Stimulated activated CD8-positive, alpha-beta memory T cell treated with anti-CD3 and anti-CD28 coated beads, Interleukin-2, amount 100 ng/mL, for 48 hours (primary cell): ENCODE measurements at places on chromosomes 5 and 9.

GRCh38 chr5:151067632-151068432, 13.0 kb downstream of the TNIP1 start:
- DNase-seq: no peak

DNA sequence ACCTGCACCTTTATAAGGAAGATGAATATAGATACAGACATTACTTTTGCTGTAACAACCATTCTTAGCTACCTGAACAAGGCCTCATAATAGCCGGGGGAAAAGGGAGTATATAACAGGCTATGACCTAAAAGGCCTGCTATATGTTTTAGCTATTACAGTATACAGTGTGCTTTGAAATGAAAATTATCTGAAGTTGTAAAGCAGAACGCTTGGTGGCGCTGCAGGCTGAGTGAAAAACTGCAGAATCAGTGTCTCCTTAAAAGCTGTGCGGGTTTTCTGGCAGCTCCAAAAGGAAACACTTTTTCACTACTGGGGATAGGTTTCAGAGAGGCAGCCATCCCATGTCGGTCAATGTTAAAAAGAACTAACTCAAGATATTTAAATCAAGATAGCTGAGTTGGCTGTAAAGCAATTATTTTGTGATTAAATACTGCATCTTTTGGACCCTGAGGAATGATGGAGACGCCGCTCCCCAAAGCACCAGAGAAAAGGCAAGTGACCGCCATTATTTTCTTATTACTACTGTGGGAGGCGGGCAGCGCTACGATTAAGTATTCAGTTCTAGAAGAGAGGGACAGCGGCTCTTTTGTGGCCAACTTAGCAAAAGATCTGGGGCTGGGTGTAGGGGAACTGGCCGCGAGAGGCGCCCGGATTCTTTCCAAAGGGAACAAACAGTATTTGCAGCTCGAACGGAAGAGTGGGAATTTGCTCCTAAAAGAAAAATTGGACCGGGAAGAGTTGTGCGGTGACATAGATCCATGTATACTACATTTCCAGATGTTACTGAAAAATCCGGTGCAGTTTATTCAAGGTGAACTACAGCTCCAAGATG, 5.9 kb downstream of the PCDHB6 start:
- no peak for DNase-seq

DNA sequence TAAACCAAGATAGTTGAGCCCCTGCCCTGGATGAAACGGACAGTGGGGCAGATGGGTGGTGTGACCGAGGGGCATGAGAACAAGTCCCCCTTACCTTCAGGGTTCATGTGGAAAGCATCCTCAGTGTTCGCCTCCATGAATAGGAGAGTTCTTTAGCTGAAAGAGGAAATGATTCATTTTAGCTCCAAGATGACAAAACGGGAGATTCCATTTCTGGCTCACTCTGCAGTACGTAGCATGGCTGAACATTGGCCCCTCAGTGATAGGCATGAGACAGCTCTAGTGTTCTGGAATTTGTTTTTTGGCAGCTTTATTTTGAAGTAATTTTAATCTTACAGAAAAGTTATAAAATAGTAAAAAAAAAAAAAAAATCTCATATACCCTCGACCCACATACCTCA, 70.2 kb upstream of the AGXT2 start:
- DNase-seq: no peak

GRCh38 chr5:175887463-175887862, 16.1 kb downstream of the CPLX2 start:
- no peak for DNase-seq

- no peak for DNase-seq
Measured at GRCh38 chr5:142170254-142170953, 61.8 kb downstream of the NDFIP1 start.

GRCh38 chr5:115243412-115243811, 19.3 kb downstream of the PGGT1B start:
- DNase-seq: no peak

DNA sequence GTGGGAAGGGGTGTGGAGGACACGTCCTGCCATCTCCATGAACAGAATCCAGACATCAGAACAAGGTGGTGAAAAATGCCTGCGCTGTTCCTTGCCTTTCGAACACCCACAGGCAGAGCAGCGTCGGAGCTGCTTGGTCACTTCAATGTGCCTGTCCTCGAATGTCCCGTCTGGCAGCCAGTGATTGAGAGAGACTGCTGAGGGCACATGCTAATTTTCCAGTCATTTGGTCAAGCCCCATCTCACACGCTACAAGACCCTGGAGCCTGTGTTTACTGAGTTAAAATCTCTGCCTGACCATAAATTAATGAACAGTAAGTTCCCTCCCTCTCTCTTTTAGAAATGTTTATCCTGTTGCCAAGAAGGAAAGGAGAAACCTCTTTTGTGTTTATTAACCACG, 149.3 kb downstream of the NTRK2 start:
- no peak for DNase-seq

- no peak for DNase-seq
Measured at GRCh38 chr5:150783422-150783928, 4.9 kb downstream of the SMIM3 start.

GRCh38 chr9:74078647-74079046, 418.5 kb upstream of the RORB start:
- no peak for DNase-seq

GRCh38 chr5:122458278-122458872, 146.3 kb downstream of the SNCAIP start:
- DNase-seq: no peak

- no peak for DNase-seq
Measured at GRCh38 chr5:100270023-100270771, 265.0 kb upstream of the FAM174A start.

DNA sequence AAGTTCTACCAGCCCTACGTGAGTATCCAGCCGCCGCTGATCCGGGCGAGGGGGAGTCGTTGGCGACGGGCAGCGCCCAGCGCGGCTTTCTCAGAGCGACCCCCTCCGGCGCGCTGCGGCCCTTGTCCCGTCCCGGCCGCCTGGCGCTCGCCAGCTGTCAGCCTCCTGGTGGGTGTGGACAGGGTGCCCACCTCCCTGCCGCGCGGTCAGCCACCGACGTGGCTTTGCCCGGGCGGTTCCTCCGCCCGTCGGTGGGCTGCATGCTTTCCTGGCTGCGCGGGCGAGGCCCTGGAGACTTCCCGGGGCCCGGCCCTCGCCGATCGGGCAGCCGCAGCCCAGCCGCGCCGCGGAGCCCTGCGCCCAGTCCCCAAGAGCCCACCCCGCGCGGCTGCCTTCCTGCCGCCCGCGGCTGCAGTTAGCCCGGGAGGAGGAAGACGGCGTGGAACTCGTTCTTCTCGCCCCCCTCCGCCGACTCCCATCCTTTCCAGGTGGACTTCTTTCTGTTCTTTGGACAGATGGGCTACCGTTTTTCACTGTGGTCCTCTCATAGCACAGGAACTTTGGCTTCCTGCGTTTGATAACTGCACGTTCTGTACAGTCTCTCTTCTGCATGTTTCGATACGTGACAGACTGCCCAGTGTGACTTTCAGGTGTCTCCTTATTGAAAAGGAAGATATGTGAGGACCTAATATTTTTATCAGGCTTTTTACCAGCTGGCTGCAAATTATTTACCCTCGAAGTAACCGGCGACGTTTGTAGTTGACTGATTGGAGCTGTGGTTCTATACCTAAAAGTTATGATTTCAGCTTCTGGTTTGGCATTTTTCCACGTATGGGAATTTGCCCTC, 577 bp downstream of the AP3S1 start:
- no peak for DNase-seq

- DNase-seq: no peak
Measured at GRCh38 chr5:145947581-145947980, 11.2 kb downstream of the SH3RF2 start.

DNA sequence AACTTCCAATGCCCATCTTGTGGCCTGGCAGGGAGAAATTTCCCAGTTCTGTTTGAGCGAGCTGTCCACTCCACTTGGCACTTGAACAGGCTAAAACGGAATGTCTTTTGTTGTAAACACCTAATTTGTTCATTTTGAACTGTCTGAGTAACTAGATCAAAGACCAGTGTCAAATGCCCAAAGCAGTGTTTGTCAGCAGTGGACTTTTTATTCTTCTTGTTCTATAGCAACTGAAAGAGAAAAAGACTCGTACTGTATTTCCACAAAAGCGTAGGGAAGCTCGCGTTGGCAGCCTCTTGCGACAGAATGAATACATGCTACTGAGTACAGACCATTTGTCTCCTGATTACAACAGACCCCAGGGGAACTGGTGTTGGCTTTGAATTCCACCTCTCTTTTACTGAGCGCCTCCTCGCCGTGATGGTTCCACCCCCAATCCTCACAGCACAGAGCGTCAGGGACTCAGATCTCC, 601.8 kb upstream of the ZNF608 start:
- DNase-seq: no peak

DNA sequence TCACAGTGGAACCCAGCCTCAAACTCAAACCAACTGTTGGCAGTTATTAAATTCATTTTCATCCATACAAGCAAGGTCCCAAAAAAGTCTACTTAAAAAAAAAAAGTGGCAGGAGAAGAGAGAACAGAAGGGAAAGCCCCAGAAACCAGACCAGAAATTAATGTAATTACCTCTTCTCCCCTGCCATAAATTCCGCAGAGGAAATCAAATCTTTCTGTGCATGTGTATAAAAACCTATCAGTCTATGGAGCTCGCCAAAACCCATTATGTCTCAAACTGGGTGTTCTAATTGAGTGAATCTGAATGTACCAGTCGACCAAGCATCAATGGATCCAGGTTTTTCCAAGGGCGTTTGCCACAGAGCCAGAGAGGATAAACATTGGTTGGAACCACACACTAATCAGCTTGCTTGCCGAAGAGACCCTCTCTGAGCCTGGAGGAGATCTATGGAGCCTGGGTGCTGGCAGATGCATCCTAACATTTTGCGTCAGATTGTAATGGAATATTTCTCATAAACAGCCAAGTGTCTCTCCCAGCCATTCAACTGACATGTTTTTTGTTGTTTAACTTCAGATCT, 7.9 kb upstream of the HAND1 start:
- no peak for DNase-seq

GRCh38 chr9:89425921-89426383, 72.0 kb downstream of the SEMA4D start:
- no peak for DNase-seq

- DNase-seq: no peak
Measured at GRCh38 chr5:176425138-176425537, 8.8 kb upstream of the CLTB start.

DNA sequence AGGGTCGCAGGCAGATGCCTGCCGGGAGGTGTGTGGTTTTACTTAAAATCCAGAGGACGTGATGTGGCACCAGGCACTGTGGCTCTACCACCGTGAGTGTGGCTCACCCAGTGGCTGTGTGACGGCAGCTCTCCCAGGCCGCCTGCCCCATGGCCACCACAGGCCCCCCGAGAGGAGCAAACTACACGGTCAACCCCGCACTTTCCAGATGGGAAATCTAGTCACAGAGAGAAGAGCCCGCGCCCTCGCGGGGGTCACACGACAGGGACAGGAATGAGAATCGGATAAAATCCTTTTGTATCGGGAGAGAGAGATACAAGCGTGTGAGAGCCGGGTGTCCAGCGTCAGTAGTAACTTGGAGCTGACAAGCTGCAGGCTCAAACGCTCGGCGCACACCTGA, 24.4 kb downstream of the TERT start:
- no peak for DNase-seq

DNA sequence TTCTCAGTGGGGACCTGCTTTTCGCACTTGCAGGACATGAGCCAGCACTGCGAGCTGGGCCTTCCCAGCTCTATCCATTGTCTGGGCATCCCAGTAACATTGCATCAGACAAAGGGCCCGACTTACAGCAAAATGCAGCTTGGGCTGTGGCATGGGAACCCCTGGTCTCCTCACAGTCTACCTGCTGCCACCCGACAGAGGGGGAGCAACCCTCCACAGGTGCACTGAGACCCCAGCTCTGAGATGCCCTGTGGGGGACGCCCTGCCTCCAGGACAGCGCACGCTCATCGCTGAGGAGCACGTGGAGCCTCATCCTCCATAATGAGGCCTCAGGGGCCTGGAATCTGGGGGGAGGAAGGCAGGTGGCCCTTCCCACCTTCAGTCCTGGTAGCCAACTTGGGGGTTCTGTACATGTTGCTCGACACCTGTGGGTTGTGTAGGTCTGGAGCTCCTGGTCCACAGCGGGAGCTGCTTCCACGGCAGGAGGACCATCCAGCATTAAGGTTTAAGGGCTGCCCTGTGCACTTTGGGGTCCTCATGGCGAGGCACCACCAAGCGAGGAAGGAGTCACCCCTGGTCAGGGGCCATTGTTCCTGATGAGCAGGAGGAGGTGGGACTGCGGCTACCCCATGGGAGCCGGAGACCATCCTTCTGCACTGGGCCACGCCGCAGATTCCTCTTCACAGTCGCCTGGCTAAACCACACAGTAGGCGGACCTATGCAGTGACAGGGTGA, 376.5 kb upstream of the IRX1 start:
- DNase-seq: no peak

- DNase-seq: no peak
Measured at GRCh38 chr9:130370226-130370625, 74.5 kb upstream of the ASS1 start.

- DNase-seq: no peak
Measured at GRCh38 chr9:23412458-23412857, 413.6 kb downstream of the ELAVL2 start.

- DNase-seq: no peak
Measured at GRCh38 chr5:14753292-14753691, 88.8 kb downstream of the OTULIN start.

DNA sequence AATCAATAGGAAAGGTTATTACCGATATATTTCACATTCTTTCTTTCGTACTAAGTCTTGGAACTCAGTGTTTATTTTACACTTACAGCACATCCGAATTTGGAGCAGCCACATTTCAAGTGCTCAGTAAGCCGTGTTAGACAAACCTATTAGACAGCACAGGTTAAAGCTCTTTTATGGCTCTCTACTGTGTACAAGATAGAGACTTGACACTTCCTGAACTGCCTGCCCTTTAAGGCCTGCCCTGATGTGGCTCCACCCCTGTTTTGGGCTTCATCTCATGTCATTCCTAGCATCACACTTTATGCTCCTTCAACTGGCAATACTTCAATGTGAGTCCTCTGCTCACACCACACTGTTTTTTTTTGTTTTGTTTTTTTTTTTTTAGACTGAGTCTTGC, 23.5 kb upstream of the SUSD1 start:
- DNase-seq: no peak

DNA sequence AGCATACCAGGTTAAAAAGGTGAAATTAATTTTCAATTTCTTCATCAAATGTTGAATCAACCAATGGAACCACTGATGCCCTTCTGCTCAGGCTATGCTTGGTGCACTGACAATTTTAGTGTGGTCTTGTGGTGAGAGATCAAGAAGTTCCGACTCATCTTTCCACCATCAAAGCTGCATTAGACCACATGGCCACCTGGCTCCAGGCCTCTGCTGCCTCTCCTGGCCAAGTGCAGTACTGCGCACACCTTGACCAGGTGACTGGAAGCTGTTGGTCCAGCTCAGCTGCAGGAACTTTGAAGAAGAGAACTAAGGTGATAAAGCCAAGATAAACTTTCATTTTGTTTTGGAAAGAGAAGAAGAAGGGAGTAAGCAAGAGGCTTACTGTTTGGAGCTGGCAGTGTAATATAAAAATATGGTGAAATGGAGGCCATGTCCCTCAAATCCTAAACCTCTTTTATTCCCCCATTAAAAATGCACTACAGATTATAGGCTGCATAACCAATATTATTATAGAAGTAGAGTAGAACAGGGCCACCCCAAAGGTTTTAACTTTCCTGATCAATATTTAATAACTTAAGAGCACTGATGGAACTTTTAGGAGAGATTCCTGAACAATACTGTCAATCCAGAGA, 315.5 kb upstream of the C9orf72 start:
- peak; percentile 45 for DNase-seq

GRCh38 chr5:150120617-150121447, 34.5 kb upstream of the CSF1R start:
- no peak for DNase-seq

- no peak for DNase-seq
Measured at GRCh38 chr5:929596-929995, 36.9 kb downstream of the TRIP13 start.

GRCh38 chr5:50922942-50923767, 256.7 kb downstream of the PARP8 start:
- DNase-seq: no peak
